ENCODE measurements at places on chromosomes 1 and 21.

- DNase-seq, result no peak
These were observed 165.5 kb downstream of the KAZN start for GRCh38 chr1:14763977-14764376.

DNA sequence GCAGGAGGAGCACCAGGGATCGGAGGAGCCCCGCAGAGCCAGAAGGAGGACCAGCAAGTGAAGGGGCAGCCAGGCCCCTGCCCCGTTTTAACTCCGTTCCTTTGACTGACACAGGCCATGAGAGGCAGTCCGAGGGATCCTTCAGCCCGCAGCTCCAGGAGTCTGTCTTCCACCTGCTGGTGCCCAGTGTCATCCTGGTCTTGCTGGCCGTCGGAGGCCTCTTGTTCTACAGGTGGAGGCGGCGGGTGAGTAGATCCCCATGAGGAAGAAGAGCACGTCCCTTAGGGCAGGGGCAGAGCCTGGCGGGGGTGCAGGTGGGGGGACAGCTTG is 13.3 kb downstream of the CSF1 start:
- DNase-seq, result no peak

- DNase-seq, result no peak
These were observed 25.7 kb downstream of the CAMK1G start for GRCh38 chr1:209609041-209609790.

GRCh38 chr1:23122796-23123195 is 45.9 kb downstream of the LUZP1 start:
- no peak for DNase-seq

- no peak for DNase-seq
These were observed 29.6 kb upstream of the CPLANE2 start for GRCh38 chr1:16266411-16267118.

Measured in DMS79 (cell line).